ENCODE measurements at places on chromosomes 2 and 18. TPM values are rescaled to one million over a fixed set of nuclear protein-coding genes. Genes with fewer than 3 reads are reported as not detected.

- no peak for DNase-seq
Observed at GRCh38 chr2:62826141-62826540, 120.6 kb downstream of the EHBP1 start.

NEU2 gene
- total RNA-seq: not detected

DNA sequence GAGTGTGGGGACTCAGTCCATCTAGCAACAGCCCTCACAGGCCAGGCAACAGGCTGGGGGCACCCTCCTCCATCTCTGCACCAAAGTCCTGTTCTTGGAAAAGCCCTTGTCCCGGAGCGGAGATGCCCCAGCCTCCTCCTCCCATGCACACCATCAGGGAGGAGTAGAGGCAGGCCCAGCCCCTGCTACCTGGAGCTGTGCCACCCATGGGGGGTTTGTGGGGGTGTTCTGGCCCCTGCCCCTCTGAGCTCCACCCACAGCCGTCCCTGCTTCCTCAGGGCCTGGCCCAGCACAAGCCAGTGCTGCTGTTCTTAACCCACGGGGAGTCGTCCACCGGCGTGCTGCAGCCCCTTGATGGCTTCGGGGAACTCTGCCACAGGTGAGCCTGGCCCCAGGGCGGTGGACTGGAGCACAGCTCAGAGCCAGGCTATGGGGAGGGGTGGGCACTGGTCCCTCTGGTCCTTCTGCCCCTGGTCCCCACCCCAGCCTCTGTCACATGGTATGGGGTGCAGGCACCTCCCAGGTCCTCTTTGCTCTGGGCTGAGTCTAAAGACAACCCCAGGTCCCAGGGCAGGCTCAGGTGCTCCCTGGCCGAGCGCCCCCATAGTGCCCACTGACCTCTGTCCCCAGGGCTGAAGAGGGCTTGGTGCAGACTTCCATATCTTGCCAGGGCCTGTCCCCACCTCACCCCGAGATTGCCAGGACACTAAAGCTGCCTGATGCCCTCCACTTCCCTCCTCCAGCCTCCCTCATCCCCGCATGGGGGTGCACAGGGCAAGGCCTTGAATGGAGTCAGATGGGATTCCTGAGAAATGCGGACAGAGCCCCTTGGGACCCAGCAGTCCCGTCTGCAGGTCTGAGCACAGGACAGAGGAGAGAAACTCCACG is 2.7 kb downstream of the AGXT start:
- DNase-seq: no peak

DNA sequence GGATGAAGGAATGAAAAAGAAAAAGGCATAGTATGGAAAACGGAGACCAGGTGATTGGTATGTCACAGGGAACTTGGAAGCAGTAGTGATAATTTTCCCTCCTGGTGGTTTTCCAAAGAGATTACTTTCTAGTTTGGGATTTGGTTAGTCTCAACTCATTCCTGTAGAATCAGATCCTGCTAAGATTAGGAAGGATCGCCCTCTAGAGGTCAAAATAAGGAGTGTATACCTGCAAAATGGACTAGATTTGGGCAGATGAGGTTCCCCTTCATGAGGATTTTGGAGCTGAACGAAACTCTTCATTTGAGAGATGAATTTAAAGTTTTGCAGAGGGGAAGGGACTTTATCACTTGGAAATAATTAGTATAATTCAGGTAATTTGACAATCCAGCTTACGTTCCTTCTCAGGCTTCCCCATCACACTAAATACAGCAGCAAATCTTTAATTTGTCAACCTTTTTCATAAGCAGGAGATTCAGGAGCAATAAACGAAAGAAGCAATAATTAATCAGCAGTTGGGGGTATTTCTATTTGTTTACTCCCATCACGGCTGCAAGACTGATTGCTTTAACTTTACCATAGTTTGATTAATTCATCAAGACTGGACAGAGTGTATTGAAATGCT is 65.2 kb downstream of the CCDC195 start:
- DNase-seq: peak; percentile 65

All from tibial nerve (tissue), 4 donors.